ENCODE measurements at places on chromosomes 12 and 14.

DNA sequence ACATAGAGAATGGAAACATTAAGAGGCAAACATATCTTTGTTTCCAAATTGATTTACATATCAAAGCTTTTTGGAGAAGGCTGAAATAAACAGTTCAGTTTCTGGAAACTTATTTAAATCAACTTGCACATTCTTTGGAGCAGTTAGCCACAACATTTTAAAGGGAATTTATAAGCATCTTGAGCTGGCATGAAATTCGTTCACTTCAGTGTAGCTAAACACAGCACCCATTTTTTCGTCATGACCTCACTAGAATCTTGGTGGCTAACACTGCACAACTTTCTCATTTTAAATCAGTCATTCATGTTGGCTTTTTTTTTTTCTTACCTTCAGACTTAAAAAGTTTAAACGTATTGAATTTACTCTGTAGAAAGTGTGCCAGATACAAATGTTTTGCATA lies 1139.9 kb upstream of the FLRT2 start:
- DNase-seq = no peak

GRCh38 chr12:102642199-102642598 lies 161.8 kb upstream of the IGF1 start:
- DNase-seq = no peak

DNA sequence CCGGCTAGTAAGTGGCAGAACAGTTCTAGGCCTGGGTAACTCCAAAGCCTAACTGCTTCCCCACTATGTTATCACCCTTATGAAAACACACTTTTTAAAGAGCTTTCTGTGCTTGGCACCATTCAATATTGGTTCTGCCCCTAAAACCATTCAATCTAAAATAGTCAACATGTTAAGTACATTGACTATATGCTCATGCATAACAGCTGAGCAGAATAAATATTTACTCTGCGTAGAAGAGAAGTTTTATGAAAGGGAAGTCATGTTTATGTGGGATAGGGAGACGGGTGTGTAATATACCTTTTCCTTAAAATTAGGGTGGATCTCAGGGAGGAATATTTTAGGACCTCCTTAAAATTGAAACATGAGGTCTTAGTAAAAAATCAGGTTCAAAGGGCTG lies 80.5 kb downstream of the SAMD4A start:
- DNase-seq = peak; percentile 16

GRCh38 chr12:32920506-32921085 lies 24.0 kb upstream of the PKP2 start:
- no peak for DNase-seq

DNA sequence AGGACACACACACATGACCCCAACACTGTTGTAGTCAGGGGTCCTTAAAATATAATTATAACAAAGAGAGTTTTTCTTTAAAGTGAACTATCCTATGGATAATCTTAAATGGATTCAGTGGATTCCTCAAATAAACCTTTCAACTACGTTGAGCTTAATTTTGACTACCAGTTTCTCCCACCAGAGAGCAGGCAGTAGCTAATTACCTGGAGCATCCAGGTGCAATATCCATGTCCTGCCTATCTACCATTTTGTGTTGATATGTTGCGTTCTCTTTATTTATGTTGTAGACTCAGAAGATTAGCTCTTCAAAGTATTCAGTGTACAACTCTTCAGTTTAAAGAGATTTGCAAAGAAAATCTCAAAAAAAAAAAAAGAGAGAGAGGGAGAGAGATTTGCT lies 127.2 kb upstream of the GZMB start:
- DNase-seq = no peak

GRCh38 chr12:65808580-65808979 lies 15.7 kb upstream of the HMGA2 start:
- no peak for DNase-seq

- no peak for DNase-seq
Observed at GRCh38 chr12:103590271-103590670, 3.2 kb downstream of the STAB2 start.

DNA sequence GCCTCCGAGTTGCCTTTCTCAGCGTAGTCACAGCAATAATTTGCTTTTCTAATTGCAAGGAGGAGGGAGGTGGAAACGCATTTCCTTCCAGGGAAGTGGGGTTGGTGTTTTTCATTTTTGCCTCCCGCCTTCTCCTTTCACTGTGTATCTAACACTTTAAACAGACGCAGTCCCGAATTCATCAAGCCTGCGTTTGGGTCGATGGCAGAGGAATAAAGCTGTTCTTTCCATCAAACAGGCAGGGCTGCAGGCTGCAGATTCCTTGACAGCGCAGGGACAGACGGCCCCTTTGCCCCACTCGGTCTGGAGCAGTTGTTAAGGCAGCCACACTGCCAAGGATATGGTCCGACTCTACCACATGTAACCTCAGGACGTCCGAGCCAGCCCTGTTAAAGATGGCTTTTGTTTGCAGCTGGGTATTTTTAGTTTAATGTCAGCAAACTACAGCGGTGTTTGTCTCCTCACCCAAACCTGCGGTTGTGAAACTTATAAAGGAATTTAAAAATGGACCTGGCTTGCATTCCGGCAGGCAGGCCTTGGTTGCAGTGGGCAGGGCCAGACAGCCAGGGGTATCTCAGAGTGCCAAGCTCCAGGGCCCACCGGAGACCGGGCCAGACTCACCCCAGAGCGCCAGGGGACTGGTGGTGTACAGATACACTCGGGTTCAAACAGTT lies 2.1 kb downstream of the CHST11 start:
- no peak for DNase-seq

DNA sequence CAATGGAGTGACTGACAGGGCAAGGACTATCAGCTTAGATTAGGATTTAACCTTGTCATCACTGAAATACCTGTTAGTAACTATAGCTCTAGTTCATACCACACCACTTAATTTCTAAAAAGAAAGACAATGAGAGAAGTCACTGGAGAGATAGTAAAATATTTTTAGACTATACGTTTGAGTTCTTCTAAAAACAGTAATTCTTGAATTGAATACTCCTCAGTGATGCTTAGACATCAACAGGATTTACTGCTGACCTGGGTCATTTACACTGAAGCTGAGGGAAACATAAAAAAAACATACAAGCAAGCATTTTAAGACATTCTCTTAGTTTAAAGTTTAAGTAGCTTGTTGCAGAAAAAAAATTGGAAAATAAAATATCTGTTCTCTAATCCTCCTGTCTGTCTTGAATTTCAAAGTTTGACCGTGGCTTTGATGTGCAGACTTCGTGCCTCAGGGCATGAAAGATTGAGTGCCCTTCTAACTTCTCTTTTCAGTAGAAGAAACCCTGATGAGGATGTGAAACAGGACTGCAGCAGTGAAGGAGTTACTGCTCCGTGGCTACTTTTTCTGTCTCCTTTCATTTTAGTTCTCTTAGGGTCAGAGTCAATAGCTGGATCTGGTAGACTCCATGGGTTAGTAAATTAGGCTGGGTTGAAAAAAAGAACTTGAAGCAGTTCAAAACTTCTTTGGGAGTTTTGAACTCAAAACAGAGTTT lies 172.2 kb downstream of the PTPRO start:
- DNase-seq = no peak

GRCh38 chr12:50314636-50315312 lies 31.5 kb upstream of the LIMA1 start:
- DNase-seq = peak; percentile 11

GRCh38 chr14:36450550-36450949 lies 69.5 kb downstream of the NKX2-1 start:
- no peak for DNase-seq

Measured in NCI-H774 (cell line).